Muscle of leg (tissue), 16 donors: ENCODE measurements at places on chromosomes 12 and 14. TPM values are rescaled to one million over a fixed set of nuclear protein-coding genes. Genes with fewer than 3 reads are reported as not detected.
A peak's percentile ranks its signal among the peaks of the same experiment; 100 is the strongest.

DNA sequence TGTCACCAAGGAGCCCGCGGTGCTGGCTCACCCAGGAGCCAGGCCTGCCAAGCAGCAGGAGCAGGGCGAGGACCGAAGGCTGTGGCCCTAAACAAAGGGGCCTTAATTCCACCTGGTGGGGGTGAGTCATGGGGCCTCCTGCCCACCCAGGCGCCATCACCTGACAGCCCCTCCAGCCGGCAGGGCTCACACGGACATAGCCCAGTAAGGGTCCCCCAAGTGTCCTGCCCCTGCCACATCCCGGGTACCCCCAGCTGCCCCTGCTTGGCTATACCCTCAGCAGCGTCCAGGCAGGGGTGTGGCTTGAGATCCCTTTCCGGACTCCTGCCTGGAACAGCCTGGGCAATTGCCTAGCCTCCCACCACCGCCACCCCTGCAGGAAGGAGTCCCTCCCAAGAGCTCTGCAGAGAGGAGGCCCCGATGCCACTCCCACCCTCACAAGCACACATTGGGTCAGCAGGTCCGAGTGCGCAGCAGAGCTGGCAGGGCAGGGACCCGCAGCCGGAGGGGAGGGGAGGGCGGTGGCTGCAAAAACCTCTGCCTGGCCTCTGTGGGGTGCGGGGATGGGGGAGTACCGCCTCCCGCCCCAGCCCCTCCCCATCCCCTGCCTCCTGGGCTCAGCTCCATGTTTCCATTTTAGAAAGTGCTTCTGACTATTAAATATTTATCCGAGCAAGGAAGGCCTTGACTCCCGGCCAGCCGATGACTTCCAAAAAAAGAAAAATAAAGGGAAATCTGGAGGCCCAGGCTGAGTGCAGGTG, 4.6 kb downstream of the AHNAK2 start:
- DNase-seq, result peak; percentile 95

GRCh38 chr12:131142891-131143657, 189.4 kb downstream of the ADGRD1 start:
- peak; percentile 13 for DNase-seq

The AVPR1A gene
- 11.7 TPM for total RNA-seq

DNA sequence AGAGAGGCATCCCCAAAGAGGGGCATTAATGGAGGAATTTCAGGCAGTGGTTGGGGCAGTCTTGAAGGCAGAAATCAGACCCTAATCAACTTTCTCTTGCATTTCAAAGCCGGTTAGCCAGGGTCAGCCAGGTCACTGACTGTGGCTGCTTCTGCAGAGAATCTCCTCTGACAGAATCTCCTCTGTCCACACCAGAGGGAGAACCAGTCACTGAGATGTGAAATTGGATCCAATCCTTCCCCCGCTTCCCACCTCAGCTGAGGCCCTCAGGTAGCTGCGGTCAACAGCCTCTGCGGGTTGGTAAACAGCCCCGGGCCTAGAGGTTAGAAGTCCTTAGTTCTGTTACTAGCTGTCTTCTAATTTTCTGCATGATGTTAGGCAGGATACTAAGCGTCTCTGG, 39.8 kb upstream of the NUAK1 start:
- no peak for DNase-seq

DNA sequence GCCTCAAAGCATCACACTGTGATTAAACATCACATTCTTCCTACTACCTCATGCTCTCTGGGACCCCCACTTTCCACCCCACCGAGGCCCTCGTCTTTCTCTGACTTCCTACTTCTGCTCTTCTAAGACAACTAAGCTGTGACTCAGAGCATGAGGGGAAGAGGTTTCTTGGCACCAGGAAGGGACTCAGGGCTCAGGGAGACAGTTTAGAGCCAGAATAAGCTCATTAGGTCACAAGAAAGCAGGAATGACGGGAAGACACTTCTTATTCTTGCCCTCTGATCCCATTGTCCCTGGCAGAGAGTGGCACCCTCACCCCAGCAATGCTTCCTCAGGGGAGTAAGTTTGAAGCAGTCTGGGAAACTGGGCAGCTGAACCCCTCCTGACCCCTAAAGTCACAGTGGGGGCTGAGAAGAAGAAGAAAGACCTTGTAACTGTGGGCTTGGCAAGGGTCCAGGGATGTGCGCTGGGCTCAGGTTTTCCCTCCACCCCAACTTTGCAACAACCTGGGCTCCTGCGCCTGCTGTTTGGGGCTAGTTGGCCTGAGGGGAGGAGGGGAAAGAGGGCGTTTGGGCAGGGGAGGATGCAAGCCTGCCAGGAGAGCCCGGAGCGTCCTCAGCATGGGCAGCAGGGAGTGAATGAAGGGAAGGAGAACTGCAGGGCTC, 64.6 kb upstream of the ACTN1 start:
- peak; percentile 72 for DNase-seq

The PRKD1 gene
- 14.0 TPM for total RNA-seq

DNA sequence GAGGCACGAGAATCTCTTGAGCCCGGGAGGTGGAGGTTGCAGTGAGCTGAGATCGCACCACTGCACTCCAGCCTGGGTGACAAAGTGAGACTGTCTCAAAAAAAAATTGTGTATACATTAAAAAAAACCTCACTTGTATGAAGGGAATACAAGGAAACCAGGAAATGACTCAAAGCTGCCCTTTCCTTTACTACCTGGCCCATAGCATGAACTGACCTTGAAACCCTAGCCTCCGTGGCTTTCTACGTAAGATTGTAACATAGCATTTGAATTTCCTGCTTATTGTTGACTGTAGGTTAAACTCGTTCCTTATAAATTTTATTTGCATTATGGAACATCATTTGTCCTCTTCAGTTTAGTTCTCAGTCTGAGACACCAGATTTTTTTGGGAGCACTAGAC, 9.1 kb upstream of the DDX47 start:
- no peak for DNase-seq

The TAS2R31 gene
- total RNA-seq, result 5.5 TPM

DNA sequence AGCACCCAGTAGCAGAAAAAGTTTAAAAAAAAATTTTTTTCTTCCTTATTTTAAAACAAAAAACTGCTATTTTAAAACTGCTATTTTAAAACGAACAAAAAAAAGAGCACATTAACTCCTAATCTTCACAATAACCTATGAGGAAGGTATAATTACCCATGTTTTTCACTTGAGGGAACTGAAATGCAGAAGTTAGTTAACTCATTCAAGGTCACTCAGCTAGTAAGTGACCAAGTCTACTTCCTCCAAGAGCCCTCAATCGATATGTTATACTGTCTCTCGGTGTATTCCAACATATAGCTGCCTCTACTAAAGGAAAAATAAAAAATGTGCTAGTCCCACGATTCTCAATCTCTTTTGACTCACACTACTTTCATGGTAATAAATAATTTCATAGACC, 7.8 kb downstream of the RPAP3 start:
- no peak for DNase-seq

The POP5 gene
- 30.3 TPM for total RNA-seq

- peak; percentile 7 for DNase-seq
Measured at GRCh38 chr12:126608607-126609175, 1543.5 kb downstream of the AACS start.

The ITPR2 gene
- total RNA-seq, result 5.8 TPM

- no peak for DNase-seq
Measured at GRCh38 chr14:37843954-37844607, 248.7 kb downstream of the TTC6 start.

GRCh38 chr12:3325736-3326135, 165.3 kb upstream of the PRMT8 start:
- no peak for DNase-seq

DNA sequence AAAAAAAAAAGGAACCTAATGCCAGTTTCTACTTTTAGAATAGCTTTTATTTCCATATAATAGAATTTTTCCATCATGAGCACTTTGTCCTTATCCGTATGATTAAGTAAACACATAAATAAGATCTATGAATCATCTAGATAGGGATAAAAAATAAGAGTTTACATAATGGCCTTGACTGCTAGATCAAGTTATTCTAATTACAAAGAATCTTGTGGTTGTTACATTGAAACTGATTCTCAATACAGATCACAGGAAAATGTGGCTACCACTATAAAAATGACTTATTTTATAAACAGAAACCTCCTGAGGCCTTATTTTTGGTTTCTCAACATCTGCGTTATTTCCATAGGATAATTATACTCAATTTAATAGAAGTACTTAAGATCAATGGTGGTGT, 34.4 kb upstream of the NDUFA12 start:
- no peak for DNase-seq

The TAS2R43 gene
- 2.2 TPM for total RNA-seq

DNA sequence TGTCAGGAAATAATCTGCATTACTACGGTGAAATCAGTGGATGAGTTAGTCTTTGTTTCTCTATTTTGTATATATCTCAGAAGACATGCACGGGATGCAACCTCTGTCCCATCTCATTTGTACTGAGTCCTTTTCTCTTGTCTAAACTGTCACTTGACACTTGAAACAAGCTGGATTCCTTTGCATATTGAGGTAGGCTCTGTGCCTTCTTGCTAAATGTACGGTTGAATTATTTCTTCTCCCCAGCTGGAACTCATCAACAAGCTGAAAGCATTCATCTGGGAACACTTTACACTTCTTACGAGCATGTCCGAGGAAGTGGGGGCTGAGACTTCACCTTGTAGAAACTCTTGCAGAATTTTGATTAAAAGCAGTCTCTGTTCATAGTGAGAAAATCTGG, 119.5 kb downstream of the VEZT start:
- peak; percentile 75 for DNase-seq

GRCh38 chr14:98932431-98933325, 339.3 kb downstream of the BCL11B start:
- no peak for DNase-seq

The KTN1 gene
- total RNA-seq, result 121 TPM

The CLEC1B gene
- 0.13 TPM for total RNA-seq
